Stimulated activated CD4-positive, alpha-beta T cell treated with anti-CD3 and anti-CD28 coated beads, Interleukin-12 subunit alpha, Interleukin-12 subunit beta, amount 100 ng/mL, for 4 hours (primary cell): ENCODE measurements at places on chromosomes 4 and X.

- no peak for DNase-seq
Observed at GRCh38 chr4:47251348-47252135, 212.0 kb downstream of the COMMD8 start.

- DNase-seq, result no peak
Observed at GRCh38 chrX:109578916-109579315, 42.3 kb downstream of the NXT2 start.

DNA sequence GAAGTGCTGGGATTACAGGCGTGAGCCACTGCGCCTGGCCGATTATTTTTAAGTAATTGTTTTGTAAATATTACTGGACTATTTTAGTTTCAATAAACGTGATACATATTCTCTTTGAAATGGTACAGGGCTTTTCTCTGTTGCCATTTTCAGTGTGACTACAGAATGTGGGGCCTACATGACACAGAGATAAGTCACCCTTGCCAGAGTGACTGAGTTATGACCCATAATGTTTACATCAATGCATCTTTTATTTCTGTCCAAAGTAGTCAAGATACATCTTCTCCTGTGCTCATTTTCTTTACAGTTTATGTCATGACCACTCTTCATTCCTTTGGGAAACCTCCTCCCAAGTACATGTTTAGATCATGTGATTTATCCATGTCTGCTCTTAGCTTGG is 88.3 kb upstream of the GC start:
- no peak for DNase-seq

DNA sequence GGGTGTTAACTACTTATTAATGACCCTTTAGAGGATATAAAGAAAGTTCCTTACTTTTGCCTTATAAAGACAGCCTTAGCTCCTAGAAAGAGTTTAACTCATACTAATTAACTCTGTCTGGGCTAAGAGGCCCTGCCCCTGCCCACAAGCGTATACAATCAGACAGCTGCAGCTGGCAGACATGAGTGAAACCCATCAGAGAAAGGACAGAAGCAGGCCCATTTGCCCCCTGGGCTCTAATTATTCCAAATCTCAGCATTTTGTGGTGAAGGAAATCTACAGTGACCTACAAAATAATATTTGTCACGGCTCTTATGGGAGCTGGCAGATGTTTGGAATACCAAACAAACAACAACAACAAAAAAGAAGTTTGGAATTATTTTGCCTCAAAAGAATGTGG is 71.8 kb downstream of the CHRDL1 start:
- no peak for DNase-seq

GRCh38 chr4:152327606-152328453 is 208.1 kb downstream of the FBXW7 start:
- no peak for DNase-seq

- DNase-seq, result no peak
Observed at GRCh38 chr4:166315721-166316467, 442.9 kb downstream of the TLL1 start.

- no peak for DNase-seq
Observed at GRCh38 chrX:133640161-133641015, 225.1 kb upstream of the GPC4 start.

- DNase-seq, result no peak
Observed at GRCh38 chrX:30513284-30513683, 64.3 kb downstream of the TASL start.

- no peak for DNase-seq
Observed at GRCh38 chrX:16087076-16087475, 36.3 kb upstream of the GRPR start.

DNA sequence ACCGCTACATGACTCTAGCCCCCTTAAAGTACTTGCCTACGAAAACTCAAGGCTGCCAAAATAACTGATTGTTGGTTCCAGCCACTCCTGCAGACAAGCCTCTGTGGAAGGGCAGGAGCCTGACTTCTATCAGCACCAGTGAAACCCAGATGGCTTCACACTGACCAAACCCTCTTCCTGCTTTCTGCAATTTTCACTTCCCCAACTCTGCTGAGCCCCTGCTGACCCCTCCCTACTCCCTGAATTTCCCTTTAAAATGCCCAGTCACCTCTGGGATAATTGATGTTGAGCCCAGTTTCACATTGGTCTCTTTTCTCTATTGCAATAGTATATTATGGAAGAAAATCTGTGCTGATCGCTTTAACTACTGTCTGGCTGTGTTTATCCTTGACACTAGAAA is 61.6 kb upstream of the STS start:
- no peak for DNase-seq

DNA sequence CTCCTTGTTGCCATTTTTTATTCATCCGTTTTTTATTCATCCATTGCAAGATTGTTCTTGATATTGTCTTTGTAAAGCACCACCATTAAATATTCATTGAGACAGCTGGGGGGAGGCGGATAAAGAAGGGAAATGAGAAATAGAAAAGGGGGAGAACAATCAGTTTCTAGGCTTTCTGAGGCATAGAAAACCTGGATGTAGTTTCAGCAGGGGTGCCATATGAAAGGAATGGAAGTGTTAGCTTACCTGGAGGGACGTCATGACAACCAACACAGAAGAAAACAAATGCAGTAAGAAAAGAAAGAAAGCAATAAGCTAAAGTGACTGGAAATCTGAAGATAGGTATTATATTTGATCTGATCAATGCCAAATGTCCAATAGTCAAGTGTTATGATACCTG is 276.1 kb downstream of the GASK1B start:
- DNase-seq, result no peak

GRCh38 chr4:38752941-38753806 is 29.6 kb downstream of the TLR10 start:
- no peak for DNase-seq

DNA sequence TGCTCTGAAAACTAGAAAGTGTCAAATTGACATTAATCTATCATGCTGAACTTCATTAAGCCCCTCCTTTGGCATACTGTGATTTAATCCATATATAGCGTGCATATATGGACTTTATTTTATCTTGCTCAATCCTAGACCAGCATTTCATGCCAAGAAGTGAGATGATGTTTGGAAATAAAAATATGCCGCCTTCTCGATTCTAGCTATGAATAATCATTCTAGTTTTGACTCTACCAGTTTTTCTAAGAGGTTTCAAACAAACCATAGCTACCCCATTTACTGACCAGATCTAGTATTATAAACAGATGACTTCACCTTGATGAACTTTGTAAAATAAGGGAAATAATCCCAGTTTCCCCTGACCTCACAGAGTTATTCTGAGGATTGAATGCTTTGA is 95.0 kb downstream of the ARX start:
- no peak for DNase-seq

- DNase-seq, result no peak
Observed at GRCh38 chrX:133365871-133366611, 49.2 kb downstream of the GPC4 start.

DNA sequence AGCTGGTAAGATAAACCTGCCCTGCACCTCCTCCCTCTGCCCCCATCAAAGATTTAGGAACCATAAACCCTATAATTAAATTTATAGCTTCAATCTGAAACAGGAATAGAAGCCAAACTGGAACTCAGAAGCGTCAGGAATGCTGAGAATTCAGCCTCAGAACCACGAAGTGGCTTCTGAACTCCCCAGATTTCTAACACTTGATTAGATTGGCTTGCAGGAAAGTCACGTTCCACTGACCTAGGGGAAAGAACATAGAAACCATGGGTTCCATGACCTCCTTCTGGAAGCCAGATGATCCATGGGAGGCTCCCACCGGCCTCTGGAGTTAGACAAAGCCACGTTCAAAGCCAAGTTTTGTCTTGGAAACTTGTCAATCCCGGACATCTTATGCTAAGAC is 356.5 kb downstream of the MID1IP1 start:
- no peak for DNase-seq

DNA sequence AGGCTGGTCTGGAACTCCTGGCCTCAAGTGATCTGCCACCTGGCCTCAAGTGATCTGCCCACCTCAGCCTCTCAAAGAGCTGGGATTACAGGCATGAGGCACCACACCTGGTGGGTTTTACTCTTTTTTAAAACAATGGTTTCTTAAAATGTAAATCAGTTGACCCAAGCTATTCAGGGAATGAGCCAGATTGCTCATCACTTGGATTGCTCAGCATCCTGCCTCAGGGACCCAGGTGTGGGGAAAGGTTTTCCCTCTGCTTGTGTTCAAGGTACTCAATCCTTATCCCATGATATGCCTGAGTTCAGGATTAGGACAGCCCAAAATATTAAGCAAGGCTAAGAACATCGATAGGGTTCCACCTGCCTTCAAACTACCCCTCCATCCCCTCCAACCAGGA is 67.4 kb downstream of the CHRNA9 start:
- DNase-seq, result no peak

DNA sequence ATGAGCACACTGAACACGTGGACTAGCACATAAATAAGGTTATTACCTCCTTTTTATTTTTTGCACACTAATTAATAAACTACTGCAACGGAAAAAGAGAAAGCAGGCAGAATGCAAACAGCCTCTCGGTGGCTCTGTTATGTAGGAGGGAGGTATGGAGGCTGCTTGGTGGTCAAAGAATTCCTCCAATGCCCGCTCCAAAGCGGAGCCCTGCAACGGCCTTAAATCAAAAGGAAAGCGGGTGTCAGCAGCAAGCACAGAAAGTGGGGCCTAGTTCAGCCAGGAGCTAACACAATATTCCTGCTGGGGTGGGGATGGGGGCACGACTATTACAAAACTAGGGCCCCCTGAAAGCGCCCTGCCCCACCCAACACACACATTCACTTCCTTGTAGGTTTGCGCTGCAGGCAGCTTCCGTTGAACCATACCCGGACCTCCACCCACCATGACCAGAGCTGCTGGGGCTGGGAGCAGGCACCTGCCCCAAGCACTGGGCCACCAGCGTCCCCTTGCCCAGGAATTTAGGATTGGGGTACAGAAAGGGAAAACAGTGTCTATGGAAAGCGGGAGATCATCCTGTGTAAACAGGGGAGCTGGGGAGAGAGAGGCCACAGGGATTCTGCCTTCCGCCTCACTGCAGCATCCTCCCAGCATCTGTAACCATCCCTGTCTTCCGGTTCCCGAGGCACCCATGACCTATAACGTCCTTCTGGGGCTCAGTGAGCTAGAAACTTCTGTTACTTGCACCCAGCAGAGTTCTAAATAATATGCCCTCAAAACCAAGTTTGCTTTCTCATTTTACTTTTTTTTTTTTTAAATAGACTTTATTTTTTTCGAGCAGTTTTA is 57.1 kb upstream of the DDX3X start:
- DNase-seq, result no peak

- peak; percentile 57 for DNase-seq
Observed at GRCh38 chr4:128863312-128864075, 54.0 kb downstream of the JADE1 start.

DNA sequence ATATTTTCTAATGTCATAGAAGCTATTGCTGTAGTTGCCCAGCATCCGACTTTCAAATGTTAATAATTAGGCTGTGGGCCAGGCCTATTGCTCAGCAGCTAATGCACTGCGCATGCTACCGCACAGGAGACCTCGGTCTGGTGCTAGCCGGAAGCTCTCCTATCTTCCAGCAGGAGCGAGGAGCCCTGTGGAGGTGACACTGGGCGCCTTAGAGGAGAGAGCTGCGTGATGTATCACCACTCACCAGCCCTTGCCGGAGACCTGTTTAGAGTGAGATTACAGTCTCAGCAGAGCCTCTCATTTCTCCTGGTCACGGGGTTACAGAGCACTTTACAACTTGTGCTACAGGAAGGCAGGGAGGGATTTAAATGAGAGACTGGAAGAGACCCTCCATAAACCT is 31.1 kb upstream of the MID1IP1 start:
- DNase-seq, result no peak

- DNase-seq, result no peak
Observed at GRCh38 chr4:30386266-30386895, 333.8 kb upstream of the PCDH7 start.

DNA sequence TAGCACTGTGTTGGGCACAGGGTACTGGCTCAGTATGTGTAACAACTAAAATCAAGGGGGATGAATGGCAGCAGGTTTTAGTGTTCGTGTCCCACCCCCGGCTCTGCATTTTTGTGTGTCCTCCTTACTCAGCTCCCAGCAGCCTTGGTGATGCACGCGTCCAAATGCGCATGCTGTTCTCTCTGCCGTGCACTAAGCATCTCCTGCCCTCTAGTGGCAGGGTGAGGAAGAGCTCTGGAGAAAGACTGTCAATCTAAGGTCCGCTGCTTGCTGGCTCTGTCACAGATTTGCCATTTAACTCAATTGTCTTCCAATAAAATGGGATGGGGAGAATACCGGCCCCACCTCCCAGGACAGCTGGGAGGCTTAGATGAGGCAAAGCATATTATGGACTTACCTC is 61.4 kb downstream of the WFS1 start:
- DNase-seq, result peak; percentile 11

DNA sequence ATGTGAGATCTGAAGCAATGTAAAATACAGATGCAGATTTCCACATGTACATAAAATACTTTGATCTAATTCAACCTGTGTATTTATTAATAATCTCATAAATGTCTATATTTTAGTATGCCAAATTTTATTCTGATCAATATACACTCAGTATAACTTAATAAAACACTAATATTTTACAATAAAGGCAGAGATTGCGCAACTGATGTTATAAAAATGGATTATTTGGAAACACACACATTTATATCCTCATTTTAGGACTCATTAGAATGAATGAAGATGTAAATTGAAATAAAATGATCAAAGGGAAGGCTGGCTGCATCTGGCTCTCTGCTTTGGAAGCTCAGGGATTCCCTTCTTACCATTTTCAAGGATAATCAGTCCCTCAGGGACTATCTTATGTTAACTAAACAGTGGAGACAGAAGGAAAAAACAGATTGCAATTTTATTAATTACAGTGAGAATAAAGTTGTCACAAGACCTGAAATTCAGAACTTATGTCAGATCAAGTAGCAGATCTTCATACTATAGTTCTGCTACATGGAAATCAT is 900.9 kb upstream of the EPHA5 start:
- no peak for DNase-seq

- no peak for DNase-seq
Observed at GRCh38 chrX:130825525-130825924, 77.5 kb downstream of the ENOX2 start.

GRCh38 chr4:108008721-108009120 is 19.0 kb downstream of the HADH start:
- DNase-seq, result no peak

GRCh38 chr4:180766045-180766444 is 1477.2 kb upstream of the TENM3 start:
- no peak for DNase-seq

GRCh38 chrX:1449036-1449822 is 3.5 kb downstream of the ASMTL start:
- no peak for DNase-seq

- no peak for DNase-seq
Observed at GRCh38 chrX:137166591-137166990, 132.8 kb upstream of the GPR101 start.

GRCh38 chr4:114087596-114088230 is 108.3 kb upstream of the ARSJ start:
- DNase-seq, result no peak

GRCh38 chr4:158159718-158160094 is 13.1 kb downstream of the GASK1B start:
- DNase-seq, result no peak

GRCh38 chrX:136304493-136304892 is 3.7 kb downstream of the ADGRG4 start:
- DNase-seq, result no peak

GRCh38 chrX:88886908-88887307 is 139.9 kb downstream of the CPXCR1 start:
- DNase-seq, result no peak
